ENCODE measurements at places on chromosomes 1 and 21.

DNA sequence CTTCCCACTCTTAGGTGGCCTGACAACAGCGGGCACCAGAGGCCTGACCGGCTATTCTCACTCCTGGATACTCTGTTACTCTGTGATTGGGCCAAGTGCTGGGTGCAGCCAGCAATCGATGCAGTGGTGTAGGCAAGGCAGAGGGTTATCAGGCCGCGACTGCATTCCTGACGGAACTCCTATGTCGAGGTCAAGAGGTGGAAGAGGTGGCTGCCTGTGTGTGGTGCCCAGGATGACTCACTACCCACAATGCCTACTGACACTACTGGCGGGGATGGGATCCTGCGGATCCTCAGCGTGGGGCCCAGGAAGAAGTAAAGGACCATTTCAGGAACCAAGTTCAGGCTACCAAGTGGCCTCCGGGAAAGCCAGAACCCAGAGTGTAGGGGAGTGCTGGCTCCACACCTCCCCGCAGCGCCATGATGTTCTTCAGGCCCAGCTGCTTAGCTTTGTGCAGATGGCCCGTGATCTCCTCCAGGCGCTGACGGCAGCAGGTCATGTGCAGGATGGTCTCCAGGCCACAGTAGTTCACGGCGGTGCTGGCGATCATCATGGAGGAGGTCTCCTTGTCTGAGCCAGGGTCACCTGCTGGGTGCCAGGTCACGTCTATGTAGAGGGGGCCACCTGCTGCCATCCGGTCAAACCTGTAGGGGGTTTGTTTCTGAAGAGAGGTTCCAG is 4.9 kb downstream of the MTHFR start:
- no peak for DNase-seq

GRCh38 chr1:169892927-169893644 is 610 bp downstream of the SCYL3 start:
- DNase-seq, result peak; percentile 49

GRCh38 chr21:29304597-29304996 is 5.9 kb downstream of the BACH1 start:
- DNase-seq, result no peak

DNA sequence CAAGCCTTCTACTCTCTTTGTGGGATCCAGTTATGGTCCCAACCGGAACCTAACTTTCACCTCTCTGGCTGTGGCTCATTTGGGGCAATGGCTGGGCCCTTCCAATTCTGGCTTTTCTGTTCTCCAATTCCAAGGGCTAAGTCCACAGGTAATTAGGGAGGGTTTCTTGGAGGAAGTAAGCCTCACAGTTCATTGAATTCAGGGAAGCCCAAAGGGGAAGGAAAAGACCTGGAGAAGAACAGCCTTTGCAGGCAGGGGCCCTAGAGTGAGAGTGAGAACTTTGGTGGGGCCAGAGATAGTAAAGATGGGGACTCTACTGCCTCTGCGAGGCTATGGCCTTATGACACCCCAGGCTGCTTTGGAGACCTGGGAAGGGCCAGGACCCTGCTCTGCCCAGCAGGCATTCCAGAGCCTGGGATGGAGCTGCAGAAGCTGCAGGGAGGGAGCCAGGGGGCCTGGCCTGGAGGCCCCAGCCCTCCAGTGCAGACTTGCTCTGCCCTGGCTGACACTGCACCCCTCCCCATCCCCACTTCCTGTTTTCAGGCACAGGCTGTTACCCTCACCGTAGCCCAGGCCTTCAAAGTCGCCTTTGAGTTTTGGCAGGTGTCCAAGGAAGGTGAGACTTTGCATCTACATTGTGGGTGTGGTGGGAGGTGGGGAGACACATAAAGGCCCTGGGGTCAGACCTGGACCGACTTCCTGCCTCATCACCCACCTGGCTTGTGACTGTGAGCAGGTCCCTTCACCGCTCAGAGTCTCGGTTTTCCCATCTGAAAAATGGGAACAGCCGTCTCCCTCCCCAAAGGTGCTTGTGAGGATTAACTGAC is 18.9 kb downstream of the LDLRAP1 start:
- no peak for DNase-seq

GRCh38 chr1:109792056-109792831 is 28.5 kb upstream of the EPS8L3 start:
- peak; percentile 85 for DNase-seq

GRCh38 chr1:224430511-224431113 is 4.0 kb downstream of the WDR26 start:
- DNase-seq, result peak; percentile 74

DNA sequence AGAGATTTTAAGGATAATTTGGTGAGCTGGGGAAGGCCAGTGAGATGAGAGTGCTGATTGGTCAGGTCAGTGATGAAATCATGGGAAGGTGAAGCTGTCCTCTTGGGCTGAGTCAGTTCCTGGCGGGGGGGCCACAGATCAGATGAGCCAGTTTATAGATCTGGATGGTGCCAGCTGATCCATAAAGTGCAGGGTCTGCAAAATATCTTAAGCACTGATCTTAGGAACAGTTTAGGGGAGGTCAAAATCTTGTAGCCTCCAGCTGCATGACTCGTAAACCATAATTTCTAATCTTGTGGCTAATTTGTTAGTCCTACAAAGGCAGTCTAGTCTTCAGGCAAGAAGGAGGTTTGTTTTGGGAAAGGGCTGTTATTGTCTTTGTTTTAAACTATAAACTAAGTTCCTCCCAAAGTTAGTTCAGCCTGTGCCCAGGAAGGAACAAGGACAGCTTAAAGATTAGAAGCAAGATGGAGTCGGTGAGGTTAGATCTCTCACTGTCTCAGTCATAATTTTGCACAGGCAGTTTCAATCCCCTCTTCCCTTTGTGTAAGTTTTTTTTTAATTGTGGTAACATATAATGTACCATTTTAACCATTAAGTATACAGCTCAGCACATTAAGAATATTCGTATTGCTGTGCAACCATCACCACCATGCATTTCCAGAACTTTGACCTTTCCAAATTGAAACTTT is 39.4 kb downstream of the PTAFR start:
- DNase-seq, result peak; percentile 51

DNA sequence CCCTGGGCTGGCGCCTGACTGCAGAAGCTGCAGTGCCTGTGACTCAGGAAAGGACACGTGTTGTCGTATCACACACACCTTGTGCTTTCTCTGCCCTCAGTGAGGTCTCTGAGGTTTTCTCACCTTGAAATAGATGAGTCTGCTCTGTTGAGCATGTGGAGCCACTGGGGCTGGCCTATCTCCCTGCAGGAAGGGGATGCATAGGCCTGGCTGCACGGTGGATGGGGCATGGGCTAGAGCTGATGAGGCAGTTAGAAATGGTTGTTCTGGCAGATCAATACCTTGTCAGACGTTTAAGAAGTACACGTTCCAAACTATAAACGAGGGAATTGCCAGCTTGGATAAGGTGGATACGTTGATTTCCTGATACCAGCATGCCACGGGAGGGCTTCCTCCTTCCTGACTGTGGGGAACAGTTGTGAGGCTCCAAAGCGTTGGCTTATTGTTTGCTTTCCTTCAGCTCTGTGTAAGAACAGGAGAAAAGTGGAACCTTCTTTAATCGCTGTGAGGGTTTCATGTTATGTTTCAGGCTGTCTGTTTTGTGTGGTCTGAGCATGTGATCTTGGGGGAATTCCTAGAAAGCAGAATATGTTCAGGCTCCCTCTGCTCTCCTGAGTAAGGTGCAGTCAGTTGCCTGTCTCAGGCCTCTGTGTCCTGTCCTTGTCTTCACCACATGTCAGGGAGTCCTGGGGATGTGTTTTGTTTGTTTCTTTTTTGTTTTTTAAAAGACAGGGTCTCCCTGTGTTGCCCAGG is 44.8 kb downstream of the PCNT start:
- DNase-seq, result no peak

DNA sequence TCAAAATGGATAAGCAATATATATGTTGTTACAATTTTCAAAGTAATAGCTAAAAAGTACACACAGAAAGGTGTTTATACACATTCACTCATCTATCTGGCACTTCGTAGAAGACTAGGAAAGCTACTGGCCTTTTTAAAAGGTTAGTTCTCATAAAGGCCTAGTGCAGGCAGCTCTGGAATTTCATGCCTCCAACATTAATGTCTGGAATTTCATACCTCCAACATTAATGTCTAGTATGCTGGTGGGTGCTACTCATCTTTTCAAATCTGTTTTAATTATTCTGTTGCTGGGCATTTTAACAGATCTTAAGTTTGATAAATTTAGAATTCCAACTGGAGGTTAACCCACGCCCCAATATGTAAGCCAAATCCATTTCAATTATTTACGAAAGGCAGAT is 124.2 kb downstream of the AKT3 start:
- DNase-seq, result no peak

DNA sequence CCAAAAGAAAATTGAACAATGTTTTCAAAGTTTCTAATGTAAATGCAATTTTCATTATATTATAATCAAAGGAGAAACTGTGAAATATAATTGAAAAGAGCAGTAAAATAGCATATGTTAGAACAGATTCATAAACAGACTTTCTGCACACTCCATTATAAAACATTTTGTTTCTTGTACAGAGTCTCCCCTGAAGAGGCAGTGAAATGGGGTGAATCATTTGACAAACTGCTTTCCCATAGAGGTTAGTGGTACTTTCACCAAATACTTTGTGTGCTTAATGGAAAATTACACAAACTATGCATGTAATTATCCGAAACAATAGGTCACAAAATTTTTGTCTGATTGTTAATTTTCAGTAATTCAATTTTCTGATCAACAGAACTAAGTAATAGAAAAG is 1.9 kb downstream of the RGS18 start:
- peak; percentile 5 for DNase-seq

- no peak for DNase-seq
Measured at GRCh38 chr21:44049182-44049581, 37.1 kb downstream of the TRAPPC10 start.

- DNase-seq, result no peak
Measured at GRCh38 chr1:46755121-46755520, 36.2 kb upstream of the EFCAB14 start.

- peak; percentile 47 for DNase-seq
Measured at GRCh38 chr1:230307213-230307612, 118.9 kb downstream of the PGBD5 start.

GRCh38 chr1:169768161-169768560 is 26.5 kb downstream of the METTL18 start:
- DNase-seq, result no peak

- DNase-seq, result no peak
Measured at GRCh38 chr1:920010-920409, 3.7 kb upstream of the SAMD11 start.

DNA sequence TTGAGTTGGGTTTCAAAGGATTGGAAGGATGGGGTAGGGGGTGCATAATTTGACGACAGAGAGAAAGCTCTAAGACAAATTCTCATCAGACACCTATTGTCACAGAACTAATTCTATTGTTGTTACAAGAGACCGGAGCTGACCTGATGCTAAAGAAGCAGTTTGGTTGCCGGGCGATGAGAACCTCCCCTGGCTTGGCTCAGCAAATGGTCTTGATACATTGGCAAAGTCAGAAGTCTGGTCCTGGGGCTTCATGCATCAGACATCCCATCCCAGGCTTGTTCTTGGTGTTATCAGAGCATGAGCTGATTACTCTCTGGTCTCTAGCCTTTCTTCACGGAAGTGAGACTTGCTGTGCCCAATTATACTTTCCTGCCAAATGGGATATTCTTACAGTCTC is 15.4 kb downstream of the TRIM67 start:
- DNase-seq, result no peak

GRCh38 chr1:193799948-193800690 is 613.7 kb upstream of the B3GALT2 start:
- no peak for DNase-seq

- no peak for DNase-seq
Measured at GRCh38 chr1:205199090-205199930, 12.2 kb downstream of the DSTYK start.

DNA sequence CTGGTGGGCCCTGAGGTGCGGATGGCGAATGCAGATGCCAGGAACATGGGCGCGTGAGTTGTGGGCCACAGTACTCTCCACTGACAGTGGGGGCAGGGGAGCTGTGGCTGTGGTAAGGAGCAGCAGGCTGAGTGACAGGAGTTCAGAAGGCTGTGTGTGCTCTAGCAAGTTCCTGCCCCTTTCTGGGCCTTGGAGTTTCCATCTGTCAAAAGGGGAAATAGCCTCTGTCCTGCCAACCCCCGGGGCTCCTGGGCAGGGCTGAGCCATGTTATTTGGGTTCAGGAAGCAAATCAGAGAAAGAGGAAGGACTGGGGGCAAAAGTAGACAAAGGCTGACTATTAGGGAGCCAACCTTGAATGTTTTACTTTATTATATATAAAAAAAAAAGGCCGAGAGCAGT is 19.5 kb upstream of the MFN2 start:
- no peak for DNase-seq

Measured in cardiac fibroblast (primary cell).